ENCODE measurements at places on chromosomes 5 and 9.

DNA sequence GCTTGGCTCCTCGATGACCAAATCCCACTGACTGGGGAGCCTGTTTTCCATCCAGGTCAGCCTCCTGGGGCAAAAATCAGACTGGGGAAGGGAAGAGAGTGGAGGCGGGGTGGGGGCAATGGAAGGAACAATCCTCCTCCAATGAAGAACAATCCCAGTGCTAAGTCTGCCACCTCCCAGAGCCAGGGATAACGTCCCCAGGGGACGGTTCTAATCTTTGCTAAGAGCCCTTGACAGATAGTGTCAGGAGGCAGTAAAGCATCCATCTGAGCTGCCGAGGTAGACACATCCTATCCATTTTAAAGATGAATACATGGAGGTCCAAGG, 298.5 kb upstream of the MSX2 start:
- peaks cover 3% of the 10 kb centered on the region for H3K4me1 ChIP-seq
- no peaks in the 10 kb centered on the region for H3K27me3 ChIP-seq
- no peak overlapping the region for H3K27ac ChIP-seq
- no peak for DNase-seq
- no peak overlapping the region for H3K4me3 ChIP-seq

DNA sequence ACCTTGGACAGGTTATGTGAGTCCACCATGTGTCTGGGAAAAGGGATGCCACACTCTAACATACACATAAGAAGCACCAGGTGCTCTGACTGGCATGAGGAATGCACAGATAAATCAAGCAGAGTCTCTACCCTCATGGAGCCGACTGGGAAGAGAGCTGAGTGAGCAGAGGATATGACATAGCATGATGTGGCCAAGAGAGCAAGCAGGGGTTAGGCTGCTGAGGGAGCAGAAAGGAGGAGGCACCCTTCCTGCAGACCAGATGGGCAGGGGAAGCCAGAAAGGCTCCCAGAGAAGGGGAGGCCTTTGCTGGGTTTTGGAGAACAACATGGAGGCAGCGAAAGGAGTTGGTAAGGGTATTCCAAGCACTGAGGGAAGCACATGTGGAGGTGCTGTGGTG, 223.1 kb downstream of the GNA14 start:
- DNase-seq, result no peak
- H3K27me3 ChIP-seq, result no peaks in the 10 kb centered on the region
- peaks cover 2% of the 10 kb centered on the region for H3K36me3 ChIP-seq

- peaks cover 6% of the 10 kb centered on the region for H3K27me3 ChIP-seq
- no peak overlapping the region for H3K4me3 ChIP-seq
- H3K4me1 ChIP-seq, result no peaks in the 10 kb centered on the region
- H3K27ac ChIP-seq, result no peak overlapping the region
- no peak for DNase-seq
Observed at GRCh38 chr9:7328453-7328852, 471.1 kb downstream of the DMAC1 start.

DNA sequence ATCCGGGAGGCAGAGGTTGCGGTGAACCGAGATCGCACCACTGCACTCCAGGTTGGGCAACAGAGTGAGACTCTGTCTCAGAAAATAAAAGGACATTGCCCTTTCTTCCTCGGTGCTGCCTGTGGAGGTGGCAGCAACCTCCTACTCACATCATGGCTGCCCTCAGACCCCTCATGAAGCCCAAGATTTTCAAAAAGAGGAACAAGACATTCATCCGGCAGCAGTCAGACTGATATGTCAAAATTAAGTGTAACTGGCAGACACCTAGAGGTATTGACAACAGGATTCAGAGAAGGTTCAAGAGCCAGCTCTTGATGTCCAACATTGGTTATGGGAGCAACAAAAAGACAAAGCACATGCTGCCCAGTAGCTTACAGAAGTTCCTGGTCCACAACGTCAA, 12.6 kb upstream of the PAX5 start:
- no peak for DNase-seq
- H3K4me3 ChIP-seq, result no peak overlapping the region
- H3K4me1 ChIP-seq, result no peaks in the 10 kb centered on the region
- no peak overlapping the region for H3K27ac ChIP-seq

DNA sequence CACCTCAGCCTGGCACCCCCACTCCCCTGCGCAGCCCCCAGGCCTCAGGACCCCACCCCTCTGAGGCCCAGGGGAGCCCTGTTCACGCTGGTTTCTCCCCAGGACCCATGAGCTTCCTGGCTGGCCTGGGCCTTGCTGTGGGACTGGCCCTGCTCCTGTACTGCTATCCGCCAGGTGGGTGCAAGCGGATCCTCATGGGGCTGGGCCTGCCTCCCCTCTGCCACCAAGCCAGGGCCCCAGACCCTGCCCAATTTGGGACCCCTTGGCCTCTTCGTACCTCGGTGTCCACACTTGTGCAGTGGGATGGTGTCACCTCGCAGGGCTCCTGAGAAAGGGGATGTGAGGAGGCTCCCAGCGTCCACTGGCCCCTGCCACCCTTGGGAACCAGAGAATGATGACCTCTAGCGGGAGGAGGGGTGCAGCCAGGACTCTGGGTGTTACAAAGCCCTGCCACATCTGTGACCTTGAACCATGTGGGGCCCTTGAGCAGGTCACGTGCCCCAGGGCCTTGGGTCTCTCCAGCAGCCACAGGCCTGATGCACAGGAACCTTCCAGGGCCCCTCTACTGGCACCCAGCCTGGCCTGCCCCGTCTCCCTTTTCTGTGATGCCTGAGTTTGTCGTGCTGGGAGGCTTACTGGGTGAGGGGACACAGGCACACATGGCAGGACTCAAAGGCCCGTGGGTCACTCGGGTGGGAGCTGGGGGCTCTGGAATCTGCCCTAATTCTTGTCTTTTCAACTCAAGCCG, 16.3 kb downstream of the CARD19 start:
- H3K27me3 ChIP-seq, result no peaks in the 10 kb centered on the region
- H3K27ac ChIP-seq, result no peak overlapping the region
- peaks cover 25% of the 10 kb centered on the region for H3K36me3 ChIP-seq
- no peak overlapping the region for H3K4me3 ChIP-seq

DNA sequence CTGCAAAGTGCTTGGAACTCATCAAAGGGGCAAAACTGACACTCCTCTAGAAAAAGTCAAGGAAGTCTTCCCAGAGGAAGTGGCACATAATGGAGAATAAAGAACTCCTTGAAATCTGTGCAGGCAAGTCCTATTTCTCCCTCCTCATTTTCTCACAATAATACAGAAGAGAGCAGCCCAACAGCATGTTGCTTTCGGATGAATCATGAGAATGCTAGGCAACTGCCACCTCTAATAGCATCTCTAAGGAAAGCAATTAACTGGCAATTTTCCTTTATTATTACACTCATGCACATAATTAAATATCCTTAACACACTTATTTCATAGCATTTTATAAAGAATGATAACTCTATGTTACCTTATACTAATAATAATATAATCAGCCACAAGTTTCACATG, 122.2 kb upstream of the PTGER4 start:
- peaks cover 5% of the 10 kb centered on the region for H3K36me3 ChIP-seq
- no peaks in the 10 kb centered on the region for H3K4me1 ChIP-seq
- no peaks in the 10 kb centered on the region for H3K27me3 ChIP-seq
- no peak for DNase-seq

DNA sequence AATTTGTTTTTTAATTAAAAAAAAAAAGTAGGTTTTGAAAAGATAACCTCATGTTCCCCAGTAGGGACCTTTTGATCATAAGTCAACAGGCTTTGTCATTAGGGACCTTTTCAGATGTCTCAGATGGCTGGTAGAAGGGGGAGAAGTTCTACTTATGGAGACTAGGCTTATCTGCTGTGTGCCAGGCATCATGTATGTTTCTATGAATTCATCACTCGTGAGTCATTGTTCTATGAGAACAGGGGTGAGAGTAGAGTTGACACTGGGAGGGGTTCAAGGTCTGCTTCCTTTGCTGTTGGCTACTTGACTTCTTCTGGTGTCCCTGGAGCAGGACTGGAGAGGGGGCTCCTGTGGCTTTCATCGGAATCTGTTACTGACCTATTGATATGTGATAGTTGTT, 138.8 kb downstream of the KDM4C start:
- H3K36me3 ChIP-seq, result peaks cover 51% of the 10 kb centered on the region
- peaks cover 52% of the 10 kb centered on the region for H3K4me1 ChIP-seq
- no peak overlapping the region for H3K4me3 ChIP-seq
- no peaks in the 10 kb centered on the region for H3K27me3 ChIP-seq

DNA sequence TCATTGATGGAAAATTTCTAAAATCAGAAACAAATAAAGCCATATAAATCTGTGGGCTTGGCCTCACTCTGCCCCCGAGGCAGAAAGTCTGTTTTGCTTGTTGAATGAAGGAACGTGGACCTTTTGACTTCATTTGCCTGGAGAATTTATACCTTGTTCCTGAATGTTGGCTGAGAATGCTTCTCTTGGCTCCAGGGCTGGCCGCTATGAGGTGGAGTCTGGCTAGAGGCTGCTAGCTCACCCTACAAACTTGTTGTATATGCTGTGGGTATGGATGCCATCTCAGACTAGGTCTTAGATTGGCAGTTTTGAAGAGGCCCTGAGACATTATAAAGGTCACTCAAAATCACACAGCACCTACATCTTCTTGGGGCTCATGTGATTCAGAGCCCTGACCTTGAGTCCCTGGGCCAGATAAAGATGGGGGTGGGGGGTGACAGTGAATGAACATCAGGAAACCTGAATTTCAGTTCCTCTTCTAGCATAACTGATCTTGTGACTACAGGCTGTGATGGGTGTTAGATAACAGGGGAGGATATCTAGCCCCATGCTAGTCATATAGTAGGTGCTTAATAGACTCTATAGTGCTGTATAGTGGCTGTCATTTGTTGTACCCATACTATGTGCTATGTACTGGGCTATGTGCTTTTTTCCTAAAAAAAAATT, 2.8 kb downstream of the GM2A start:
- H3K27me3 ChIP-seq, result no peaks in the 10 kb centered on the region
- no peaks in the 10 kb centered on the region for H3K36me3 ChIP-seq
- no peak for DNase-seq
- no peak overlapping the region for H3K4me3 ChIP-seq
- H3K4me1 ChIP-seq, result peaks cover 32% of the 10 kb centered on the region

DNA sequence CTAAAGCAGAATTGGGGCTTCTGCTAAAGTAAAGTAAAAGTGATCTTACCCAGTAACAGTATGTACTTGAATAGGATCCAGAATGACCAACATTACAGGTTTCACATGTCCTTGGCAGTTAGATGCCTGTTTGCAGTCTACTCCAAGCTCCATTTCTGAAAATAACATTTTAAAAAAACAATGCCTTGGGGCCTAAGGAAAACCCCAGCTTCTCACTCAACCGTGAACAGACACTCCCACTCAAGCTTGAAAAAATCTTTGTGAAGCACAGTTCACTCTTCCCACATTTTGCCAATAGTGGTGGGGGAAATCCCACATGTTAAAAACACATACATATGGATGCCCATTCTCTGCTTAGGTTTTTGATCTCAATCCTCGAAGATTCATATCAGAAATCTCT, 304.1 kb downstream of the ARRDC3 start:
- DNase-seq, result no peak
- H3K27ac ChIP-seq, result no peak overlapping the region
- no peaks in the 10 kb centered on the region for H3K36me3 ChIP-seq
- H3K27me3 ChIP-seq, result peaks cover 4% of the 10 kb centered on the region

DNA sequence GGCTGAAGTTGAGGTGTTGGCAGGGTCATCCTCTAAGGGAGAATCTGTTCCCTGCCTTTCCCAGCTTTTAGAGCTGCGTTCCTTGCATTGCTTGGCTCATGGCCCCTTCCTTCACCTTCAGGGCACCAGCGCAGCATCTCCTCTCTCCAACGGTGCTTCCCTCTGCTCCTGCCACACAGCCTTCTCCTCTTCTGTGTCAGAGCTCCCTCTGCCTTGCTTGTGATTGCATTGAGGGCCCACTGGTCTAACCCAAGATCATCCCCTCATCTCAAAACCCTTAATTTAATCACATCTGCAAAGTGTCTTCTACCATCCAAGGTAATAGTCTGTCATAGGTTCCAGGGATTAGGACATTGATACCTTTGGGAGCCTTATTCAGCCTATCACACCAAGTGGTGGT, 205.7 kb upstream of the TBCA start:
- peaks cover 35% of the 10 kb centered on the region for H3K27me3 ChIP-seq
- no peaks in the 10 kb centered on the region for H3K36me3 ChIP-seq
- H3K27ac ChIP-seq, result no peak overlapping the region
- H3K4me1 ChIP-seq, result no peaks in the 10 kb centered on the region
- H3K4me3 ChIP-seq, result no peak overlapping the region

DNA sequence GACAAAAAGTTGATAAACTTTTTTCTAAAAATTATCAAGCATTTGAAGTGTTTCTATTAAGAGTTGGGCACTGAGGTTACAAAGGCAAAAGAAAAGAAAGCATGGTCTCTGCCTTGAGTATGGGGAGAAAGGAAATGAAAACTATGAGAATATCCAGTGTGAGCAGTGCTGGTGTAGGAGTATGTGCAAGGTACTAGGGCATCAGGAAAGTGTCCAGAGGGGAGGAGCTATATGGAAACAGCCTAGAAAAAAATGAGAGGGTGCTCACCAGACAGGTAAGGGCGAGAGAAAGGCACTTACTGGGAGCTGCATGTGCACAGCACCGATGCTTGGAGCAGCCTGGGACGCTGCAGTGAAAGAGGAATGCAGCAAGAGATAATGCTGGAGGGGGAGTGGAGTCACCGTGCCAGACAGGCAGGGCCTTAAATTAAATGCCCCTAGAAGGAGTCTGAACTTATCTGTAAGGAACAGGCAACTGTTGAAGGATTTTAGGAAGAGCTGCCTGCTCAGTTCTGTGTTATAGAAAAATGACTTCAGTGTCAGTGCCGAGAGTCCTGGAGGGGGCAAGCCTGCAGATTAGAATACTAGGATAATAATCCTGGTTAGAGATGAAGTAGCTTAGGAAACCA, 14.0 kb downstream of the MCC start:
- no peak for DNase-seq
- H3K36me3 ChIP-seq, result peaks cover 1% of the 10 kb centered on the region
- no peak overlapping the region for H3K4me3 ChIP-seq
- no peak overlapping the region for H3K27ac ChIP-seq
- peaks cover 44% of the 10 kb centered on the region for H3K27me3 ChIP-seq
- H3K4me1 ChIP-seq, result no peaks in the 10 kb centered on the region

GRCh38 chr9:14372437-14373335, 58.7 kb upstream of the NFIB start:
- H3K27ac ChIP-seq, result no peak overlapping the region
- no peaks in the 10 kb centered on the region for H3K36me3 ChIP-seq
- H3K4me1 ChIP-seq, result no peaks in the 10 kb centered on the region
- H3K27me3 ChIP-seq, result no peaks in the 10 kb centered on the region
- H3K4me3 ChIP-seq, result no peak overlapping the region
- DNase-seq, result no peak

GRCh38 chr5:12566441-12566840, 662.2 kb upstream of the CTNND2 start:
- no peaks in the 10 kb centered on the region for H3K27me3 ChIP-seq
- H3K27ac ChIP-seq, result no peak overlapping the region
- no peak for DNase-seq

GRCh38 chr5:60843386-60843935, 608 bp downstream of the ELOVL7 start:
- DNase-seq, result peak; percentile 29
- no peak overlapping the region for H3K27ac ChIP-seq
- peaks cover 56% of the 10 kb centered on the region for H3K27me3 ChIP-seq
- H3K4me3 ChIP-seq, result peak overlapping the region; percentile 73
- H3K4me1 ChIP-seq, result peaks cover 13% of the 10 kb centered on the region

GRCh38 chr5:148556835-148557234, 97.5 kb downstream of the HTR4 start:
- no peaks in the 10 kb centered on the region for H3K36me3 ChIP-seq
- DNase-seq, result no peak
- no peak overlapping the region for H3K4me3 ChIP-seq

GRCh38 chr5:141349917-141350619, at the start of gene PCDHGB1:
Gene PCDHGB1 (plus strand): TSS chr5:141350099. CDS start chr5:141350261, 162 bp downstream.
- peaks cover 17% of the 10 kb centered on the region for H3K27me3 ChIP-seq
- H3K27ac ChIP-seq, result no peak within 1 kb of the TSS
- peak within 1 kb of the TSS; percentile 22 for H3K4me3 ChIP-seq
- H3K36me3 ChIP-seq, result peaks cover 4% of the 10 kb centered on the region
- H3K4me1 ChIP-seq, result no peaks in the 10 kb centered on the region
